ENCODE measurements at places on chromosomes 12 and 14.

GRCh38 chr14:96112032-96112431, 72.9 kb downstream of the C14orf132 start:
- no peak for DNase-seq

DNA sequence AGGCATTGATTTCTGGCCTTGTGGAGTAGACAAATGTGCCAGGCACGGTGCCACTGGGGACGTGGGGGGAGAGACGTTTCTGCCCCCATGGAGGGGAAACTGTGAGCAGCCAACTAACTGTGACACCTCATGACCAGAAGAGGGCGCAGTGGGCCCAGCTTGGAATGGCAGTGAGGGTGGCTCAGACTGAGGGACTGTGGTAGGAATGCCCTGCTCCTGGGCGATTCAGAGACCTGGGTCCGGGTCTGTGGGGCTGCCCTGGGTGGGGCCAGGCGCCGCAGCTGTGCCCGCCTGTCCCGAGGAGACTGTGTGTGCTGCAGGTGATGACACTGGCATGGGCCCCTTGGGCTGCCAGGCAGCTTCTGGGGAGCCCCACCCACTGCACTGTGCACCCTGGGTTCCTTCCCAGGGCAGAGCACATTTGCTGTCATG, 60.6 kb downstream of the SLC25A47 start:
- DNase-seq = peak; percentile 20

- DNase-seq = peak; percentile 66
Observed at GRCh38 chr14:37230551-37231194, 32.9 kb downstream of the MIPOL1 start.

DNA sequence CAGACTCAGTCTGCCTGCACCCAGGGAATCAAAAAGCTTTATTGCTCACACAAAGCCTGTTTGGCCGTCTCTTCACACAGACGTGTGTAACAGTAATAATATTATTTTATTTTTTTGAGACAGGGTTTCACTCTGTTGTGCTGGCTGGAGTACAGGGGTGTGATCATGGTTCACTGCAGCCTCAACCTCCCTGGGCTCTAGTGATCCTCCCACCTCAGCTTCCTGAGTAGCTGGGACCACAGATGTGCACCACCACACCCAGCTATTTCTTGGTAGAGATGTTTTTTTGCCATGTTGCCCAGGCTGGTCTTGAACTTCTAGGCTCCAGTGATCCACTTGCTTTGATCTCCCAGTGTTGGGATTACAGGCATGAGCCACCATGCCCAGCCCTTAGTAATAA, 88.4 kb upstream of the DCD start:
- DNase-seq = no peak

DNA sequence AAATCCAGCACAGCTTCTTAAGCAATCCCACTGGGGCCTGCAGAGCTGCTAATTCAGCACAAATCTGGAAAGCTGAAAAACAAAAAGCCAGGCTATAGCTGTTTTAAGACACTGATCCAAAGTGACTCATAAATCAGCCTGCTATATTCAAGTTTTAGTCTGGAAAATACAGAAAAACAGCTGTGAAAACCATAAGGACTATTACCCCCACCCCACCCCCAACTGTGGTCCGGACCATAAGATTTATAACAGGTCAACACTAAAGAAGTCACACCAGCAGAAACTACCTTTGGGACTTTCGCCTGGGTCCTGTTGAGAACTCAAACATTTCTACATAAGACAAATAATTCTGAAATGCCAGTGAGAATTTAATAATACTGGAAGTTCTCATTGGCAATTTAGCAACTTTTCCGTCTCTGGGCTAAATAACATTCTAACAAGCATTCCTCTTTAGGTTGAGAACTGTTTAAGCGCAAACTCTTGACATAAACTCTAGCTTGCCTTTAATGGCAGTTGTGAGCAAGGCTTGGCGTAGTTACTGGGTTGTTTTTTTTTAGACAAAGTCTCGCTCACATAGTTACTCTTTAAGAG, 3.3 kb downstream of the LRIG3 start:
- DNase-seq = peak; percentile 78

DNA sequence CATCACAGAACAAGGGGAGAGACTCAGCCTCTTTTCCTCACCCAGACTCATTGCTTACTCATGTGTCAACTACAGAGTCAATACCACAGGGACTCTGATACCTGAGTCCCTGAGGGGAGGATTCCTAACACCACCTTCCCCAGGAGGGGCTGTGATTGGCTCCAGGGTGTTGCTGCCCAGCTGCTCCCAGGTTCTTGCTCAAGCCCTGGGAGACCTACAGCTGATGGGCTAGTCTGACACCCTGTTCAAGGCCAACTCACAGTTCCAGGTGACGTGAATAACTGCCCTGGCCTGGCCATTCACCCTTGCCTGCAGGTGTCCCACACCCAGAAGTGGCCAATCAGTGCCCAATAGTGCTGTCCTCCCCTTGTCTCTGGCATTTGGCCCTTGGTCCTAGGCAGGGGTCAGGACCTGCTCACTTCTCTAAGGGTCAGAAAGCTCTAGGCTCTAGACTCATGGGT, 8.6 kb downstream of the SPRYD4 start:
- no peak for DNase-seq

- no peak for DNase-seq
Observed at GRCh38 chr12:96431067-96431466, 30.8 kb upstream of the CDK17 start.

DNA sequence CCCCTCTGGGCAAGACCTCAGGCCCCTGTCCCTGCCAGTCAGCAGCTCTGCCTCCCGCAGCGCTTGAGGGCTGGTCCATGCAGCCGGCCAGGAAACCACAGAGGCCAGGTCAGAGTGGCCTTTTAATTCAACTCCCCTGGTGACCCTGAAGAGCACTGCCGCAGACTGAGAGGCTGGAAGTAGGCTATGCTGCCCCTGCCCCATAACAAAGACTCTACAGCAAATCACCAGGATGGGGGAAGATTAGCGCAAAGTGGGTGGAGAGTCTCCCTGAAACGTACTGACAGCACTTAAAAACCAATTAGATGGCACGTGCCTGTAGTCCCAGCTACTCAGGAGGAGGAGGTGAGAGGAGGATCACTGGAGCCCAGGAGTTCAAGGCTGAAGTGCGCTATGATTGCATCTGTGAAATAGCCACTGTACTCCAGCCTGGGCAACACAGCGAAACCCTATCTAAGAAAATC, 70.5 kb downstream of the ITPK1 start:
- no peak for DNase-seq
